Osteoblast (primary cell): ENCODE measurements at places on chromosomes 6 and 20. TPM values are rescaled to one million over a fixed set of nuclear protein-coding genes. Genes with fewer than 3 reads are reported as not detected.
A peak's percentile ranks its signal among the peaks of the same experiment; 100 is the strongest.

DNA sequence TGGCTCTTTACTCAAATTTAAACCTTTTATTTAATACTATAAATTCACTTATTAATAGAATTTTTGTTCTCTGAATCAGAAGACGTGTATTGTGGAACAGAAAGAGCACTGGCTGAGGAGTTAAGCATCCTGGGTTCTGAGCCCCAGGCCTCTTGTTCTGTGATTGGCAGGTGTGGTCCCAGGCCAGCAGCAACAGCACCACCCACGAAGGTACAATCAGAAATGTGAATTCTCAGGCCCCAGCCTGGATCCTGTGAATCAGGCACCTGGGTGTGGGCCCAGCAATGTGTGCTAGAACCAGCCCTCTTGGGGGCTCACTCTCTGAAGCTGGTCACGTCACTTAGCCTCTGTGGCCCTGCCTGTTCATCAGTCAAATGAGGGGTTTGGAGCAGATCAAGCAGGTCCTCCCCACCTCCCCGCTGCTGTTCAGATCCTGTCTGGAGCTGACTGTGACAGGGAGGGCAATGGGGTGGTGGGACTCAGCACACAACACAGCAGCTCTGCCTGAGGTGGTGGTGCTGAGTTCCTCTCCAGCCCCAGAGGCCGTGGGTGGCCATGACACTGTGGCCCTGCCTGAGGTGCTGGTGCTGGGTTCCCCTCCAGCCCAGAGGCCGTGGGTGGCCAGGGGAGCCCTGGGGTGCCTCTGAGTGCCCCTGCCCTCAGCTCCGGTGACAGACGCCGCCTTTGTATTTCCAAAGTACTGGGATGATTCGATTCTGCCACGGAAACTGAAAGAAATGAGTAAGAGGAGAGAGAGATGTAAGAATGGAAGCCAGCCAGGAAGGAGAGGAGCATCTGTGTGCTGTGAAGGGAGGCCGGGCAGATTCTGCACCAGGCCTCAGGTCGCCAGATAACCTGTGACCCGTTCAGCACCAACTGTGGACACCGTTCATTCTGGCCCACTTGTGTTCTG lies 41.6 kb upstream of the FRMD1 start:
- no peaks in the 10 kb centered on the region for H3K27me3 ChIP-seq
- H3K36me3 ChIP-seq: no peaks in the 10 kb centered on the region
- H3K27ac ChIP-seq: no peak overlapping the region
- peak; percentile 50 for DNase-seq
- no peaks in the 10 kb centered on the region for H3K4me1 ChIP-seq

DNA sequence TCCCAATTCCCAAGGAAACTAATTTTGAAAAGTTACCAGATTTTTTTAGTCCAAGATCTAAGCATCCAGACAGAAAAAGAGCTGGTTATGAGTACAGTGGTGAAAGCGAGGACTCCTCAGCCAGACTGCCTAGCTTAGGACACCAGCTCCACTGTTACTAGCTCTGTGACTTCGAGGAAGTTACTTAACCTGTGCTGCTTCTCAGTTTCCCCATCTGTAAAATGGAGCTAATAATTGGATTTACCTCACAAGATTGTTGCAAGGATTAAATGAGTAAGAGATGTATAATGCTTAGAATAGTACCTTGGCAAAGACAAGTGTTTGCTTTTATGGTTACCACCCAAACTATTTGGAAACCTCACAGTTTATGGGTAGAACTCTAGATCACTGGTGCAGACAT lies 1.1 kb downstream of the NT5DC1 start:
- no peaks in the 10 kb centered on the region for H3K36me3 ChIP-seq
- H3K4me3 ChIP-seq: peak overlapping the region; percentile 87
- H3K27me3 ChIP-seq: no peaks in the 10 kb centered on the region
- H3K4me1 ChIP-seq: peaks cover 13% of the 10 kb centered on the region

DNA sequence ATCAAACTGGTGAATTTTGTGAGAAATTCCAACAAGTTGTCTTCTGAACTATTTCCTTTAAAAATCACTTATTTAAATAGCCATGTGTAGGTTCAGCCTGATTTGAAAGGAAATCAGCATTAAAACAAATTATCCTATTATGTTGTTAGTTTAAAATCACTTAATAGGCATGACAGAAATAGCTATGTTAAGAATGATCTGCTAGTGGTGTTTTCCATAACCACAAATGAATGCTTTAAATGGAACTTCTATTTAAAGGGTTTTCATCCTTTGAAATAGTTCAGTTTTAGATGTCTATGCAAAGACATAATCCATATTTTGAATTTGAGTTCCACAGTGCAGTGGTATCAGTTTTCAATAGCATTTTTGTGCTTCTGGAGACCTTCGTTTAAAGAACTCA lies 120.1 kb downstream of the PLEKHG1 start:
- H3K36me3 ChIP-seq: no peaks in the 10 kb centered on the region
- no peaks in the 10 kb centered on the region for H3K4me1 ChIP-seq
- DNase-seq: no peak
- H3K27ac ChIP-seq: no peak overlapping the region

DNA sequence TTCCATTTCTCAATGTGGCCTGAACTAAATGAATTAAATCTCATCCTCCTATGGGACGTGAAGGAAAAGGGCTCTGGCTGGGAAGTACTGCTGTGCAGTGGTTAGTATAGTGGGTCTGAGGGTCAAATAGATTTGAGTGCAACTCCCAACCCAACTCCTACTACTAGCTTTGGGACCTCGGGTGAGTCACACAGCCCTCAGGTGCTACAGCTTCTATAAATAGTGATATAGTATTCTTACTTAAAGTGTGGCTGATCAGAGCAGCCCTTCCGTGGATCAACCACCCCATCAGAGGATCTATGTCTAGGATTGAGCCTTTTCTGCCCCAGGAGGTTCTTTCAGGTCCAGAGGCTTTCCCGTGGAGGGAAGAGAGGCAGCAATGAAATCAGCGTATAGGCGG lies 904 bp upstream of the UST start:
- peak overlapping the region; percentile 81 for H3K4me3 ChIP-seq
- H3K4me1 ChIP-seq: peaks cover 12% of the 10 kb centered on the region
- no peaks in the 10 kb centered on the region for H3K27me3 ChIP-seq

DNA sequence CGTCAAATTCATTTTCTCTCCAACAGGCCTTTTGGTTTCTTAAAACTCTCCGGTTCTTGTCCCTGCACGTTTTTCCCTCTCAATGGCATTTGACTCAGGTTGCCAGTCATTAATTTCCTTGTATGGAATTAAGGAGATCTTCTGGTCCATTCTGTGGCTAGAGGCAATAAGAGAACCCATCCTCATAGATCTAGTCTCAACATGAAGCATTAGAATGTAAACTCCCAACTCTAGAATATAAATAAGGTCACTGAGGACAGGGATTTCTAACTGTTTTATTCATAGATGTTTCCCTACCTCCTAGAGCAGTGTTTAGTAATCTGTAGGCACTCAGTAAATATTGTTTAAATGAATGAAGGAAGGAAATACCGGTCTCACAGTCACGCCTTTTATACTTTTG lies 185.2 kb upstream of the FLRT3 start:
- DNase-seq: no peak
- H3K36me3 ChIP-seq: no peaks in the 10 kb centered on the region
- H3K4me3 ChIP-seq: no peak overlapping the region
- no peaks in the 10 kb centered on the region for H3K4me1 ChIP-seq
- no peak overlapping the region for H3K27ac ChIP-seq
- no peaks in the 10 kb centered on the region for H3K27me3 ChIP-seq

DNA sequence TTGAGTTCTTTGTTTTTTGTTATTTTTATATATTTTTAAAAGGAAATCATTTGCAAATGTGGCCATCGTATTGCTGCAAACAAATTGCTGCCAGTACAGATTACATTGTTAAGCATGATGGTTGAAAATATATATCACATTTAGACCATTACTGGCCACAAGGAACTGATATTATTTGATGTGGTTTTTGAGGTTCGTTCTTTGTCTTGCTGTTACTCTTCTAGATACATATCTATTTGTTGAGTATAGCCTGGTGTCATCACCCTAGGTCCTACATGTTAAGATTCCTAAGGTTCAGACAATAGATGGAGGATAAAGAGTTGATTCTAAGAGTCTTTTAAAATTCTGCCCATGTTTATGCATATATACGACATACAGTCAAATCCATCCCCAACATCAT lies 306.0 kb downstream of the FARS2 start:
- no peak overlapping the region for H3K27ac ChIP-seq
- H3K27me3 ChIP-seq: no peaks in the 10 kb centered on the region
- H3K4me3 ChIP-seq: no peak overlapping the region
- H3K4me1 ChIP-seq: no peaks in the 10 kb centered on the region
- DNase-seq: no peak

DNA sequence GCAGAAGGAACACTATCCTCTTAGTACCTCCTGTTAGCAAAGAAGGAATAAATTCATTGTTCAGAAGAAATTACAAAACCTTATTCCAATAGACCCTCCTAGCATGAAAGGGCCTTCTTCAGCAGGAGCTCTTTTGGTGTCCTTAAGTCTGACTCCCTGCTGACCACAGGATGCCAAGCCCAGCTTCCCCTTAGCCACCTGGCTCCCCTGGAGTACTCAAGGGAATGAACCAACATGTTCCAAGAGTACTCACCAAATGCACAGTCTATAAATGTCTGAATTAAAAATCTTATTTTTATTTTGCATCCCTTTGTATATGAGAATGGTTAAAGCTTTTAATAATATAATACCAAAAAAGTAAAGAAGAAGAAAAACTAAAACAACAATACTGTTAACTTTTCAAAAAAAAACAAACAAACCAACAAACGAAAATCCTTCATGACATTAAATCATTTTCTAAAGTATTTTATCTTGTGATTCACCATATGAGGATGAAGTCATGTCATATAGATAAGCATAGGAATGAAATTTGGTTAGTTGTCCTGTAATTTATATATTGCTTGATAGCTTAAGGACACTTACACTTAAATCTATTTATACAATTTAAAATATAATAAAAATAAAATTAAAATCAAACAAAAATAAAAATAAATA lies 1355.1 kb downstream of the HACE1 start:
- no peaks in the 10 kb centered on the region for H3K4me1 ChIP-seq
- H3K36me3 ChIP-seq: no peaks in the 10 kb centered on the region
- H3K4me3 ChIP-seq: no peak overlapping the region
- H3K27ac ChIP-seq: no peak overlapping the region
- no peaks in the 10 kb centered on the region for H3K27me3 ChIP-seq
- DNase-seq: no peak

GRCh38 chr6:38136547-38136946 lies 317.0 kb downstream of the ZFAND3 start:
- H3K36me3 ChIP-seq: peaks cover 11% of the 10 kb centered on the region
- no peak overlapping the region for H3K27ac ChIP-seq
- peak; percentile 55 for DNase-seq
- no peak overlapping the region for H3K4me3 ChIP-seq

DNA sequence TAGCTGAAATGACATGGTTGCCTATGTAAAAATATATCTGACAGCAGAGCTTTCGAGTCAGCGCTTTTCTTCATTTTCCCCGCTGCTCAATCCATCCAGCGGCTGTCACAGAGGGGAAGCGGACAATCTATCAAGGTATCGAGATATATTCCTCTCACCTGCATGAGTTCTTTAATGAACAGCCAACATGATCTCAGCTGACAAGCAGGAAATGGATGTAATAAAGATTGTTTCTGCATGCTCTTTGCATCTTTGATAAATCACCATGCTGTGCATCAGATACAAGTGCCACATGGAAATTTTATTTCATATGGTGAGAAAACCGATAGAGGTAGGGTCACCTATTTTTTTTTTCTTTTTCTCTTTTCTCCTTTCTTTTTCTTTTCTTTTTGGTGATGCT lies 602.3 kb upstream of the MMS22L start:
- H3K36me3 ChIP-seq: no peaks in the 10 kb centered on the region
- H3K4me3 ChIP-seq: no peak overlapping the region
- DNase-seq: no peak
- H3K27ac ChIP-seq: no peak overlapping the region
- no peaks in the 10 kb centered on the region for H3K4me1 ChIP-seq

GRCh38 chr6:167798453-167798852 lies 28.3 kb upstream of the AFDN start:
- no peaks in the 10 kb centered on the region for H3K36me3 ChIP-seq
- H3K4me1 ChIP-seq: no peaks in the 10 kb centered on the region
- H3K27ac ChIP-seq: no peak overlapping the region
- no peak for DNase-seq

DNA sequence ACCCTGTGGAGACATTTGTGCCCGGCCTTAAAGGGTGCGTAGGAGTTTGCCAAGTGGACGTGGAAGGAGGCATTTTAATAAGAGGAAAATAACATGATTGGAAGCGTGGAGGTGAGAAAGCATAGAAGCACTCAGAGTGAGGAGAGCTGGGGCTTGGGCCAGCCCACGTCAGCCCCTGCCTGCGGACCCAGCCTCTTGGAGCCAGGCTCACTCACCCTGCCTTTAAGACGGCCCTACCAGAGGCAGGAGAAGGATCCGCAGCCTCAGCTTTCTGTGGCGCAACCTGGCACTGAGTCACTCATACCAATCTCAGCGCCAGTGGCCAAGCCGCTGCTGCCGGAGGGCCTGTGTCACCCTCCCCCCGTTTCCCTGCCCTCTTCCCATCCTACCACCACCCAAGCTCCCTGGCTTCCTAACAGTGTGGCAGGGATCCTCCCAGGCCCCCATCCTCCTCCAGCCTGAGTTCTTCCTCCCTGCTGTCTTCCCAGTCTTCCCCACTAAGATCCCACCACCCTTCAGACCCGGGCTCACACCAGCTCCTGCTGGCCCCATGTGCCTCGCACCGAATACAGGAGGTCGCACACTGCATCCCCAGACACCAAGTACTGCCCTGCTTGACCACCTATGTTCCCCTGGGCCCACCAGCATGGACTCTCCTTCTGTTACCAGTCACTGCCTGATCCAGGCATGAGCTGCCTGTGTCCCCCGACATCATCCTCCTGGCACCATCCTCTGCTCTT lies 285.2 kb downstream of the UST start:
- H3K27ac ChIP-seq: peak overlapping the region; percentile 98
- no peaks in the 10 kb centered on the region for H3K36me3 ChIP-seq
- H3K27me3 ChIP-seq: no peaks in the 10 kb centered on the region
- DNase-seq: peak; percentile 90
- H3K4me1 ChIP-seq: peaks cover 45% of the 10 kb centered on the region

DNA sequence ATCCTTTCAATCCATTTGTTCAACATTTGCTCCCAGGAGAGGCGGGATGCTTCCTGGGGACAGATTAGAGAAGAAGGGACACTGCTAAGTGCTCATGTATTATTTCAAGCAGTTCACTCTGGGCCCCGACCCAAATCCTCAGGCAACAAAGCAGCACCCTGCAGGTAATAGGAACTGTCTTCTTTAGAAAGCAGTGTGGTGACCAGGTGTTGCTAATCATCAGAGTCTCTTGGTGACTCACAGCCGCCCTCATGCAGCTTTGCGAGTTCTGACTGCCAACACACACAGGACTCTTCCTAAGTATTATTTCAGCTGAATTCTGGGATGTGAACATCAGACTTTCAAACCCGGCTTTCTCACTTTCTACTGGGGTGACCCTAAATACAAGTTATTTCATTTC lies 356.4 kb downstream of the PRKN start:
- H3K4me3 ChIP-seq: no peak overlapping the region
- no peaks in the 10 kb centered on the region for H3K36me3 ChIP-seq
- no peaks in the 10 kb centered on the region for H3K4me1 ChIP-seq
- H3K27ac ChIP-seq: no peak overlapping the region

Gene SPDEF
- 0.29 TPM in 1 of 2 replicates, not detected in the other for total RNA-seq

Gene GTSF1L
- not detected in 2 replicates for total RNA-seq
